Neural crest cell (in vitro differentiated cells): ENCODE measurements at places on chromosomes 2 and 18.

- DNase-seq, result no peak
Observed at GRCh38 chr18:39550701-39551100, 1985.1 kb upstream of the CELF4 start.

DNA sequence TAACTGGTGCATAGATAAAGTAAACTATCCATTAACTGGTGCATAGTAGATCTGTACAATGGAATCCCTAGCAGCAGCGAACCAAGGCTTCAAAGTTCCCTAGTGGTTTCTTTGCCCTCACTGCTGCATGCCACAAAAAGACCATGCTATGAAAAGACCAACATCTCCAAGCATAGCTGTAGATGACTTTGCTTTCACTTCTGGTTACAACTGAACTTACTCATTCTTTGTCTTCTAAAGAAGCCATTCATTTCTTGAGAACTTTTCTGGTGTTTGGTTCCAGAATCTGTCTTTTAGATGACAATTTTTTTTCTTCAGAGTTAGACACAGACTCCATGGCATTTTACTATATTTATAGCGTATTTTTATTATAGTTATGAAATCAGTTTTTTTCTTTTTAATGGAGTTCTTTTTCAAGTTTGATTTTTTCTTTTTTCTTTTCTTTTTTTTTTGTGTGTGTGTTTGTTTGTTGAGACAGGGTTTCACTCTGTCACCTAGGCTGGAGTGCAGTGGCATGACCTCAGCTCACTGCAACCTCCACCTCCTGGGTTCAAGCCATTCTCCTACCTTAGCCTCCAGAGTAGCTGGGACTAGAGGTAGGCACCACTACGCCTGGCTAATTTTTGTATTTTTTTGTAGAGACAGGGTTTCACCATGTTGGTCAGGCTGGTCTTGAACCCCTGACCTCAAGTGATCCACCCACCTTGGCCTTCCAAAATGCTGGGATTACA lies 63.6 kb downstream of the SLC35F5 start:
- DNase-seq, result no peak

- no peak for DNase-seq
Observed at GRCh38 chr2:226903179-226903578, 67.3 kb downstream of the RHBDD1 start.

DNA sequence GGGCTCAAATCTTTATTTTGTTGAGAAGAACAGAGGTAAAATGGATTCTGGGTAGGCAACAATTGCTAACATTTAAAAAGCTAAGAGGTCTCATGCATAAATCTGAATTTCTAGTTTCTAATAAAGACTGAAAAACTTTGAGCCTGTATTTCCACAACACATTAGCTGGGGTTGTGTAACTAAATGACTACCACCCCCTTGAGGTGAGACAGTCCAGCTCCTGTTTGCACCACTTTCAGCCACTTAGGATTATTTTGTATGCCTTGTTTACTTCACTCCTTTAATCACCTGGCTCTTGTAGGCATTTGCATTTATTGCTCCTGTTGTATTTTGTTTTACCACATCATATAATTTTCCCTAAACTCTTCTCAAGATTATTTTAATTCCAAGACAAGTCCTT lies 376.6 kb downstream of the PTH2R start:
- DNase-seq, result no peak

DNA sequence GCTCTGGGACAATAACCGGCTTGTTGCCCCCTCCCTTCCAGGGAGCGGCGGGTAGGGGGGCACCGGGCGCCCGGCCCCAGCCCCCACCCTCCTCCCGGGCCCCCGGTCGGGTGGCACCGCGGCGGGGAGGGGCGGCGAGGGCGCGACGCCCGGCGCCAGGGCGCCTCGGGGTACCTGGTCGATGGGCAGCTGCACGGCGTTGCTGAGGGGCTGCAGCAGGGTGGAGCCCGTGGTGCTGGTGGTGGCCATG lies 193 bp downstream of the MBOAT2 start:
- DNase-seq, result no peak

DNA sequence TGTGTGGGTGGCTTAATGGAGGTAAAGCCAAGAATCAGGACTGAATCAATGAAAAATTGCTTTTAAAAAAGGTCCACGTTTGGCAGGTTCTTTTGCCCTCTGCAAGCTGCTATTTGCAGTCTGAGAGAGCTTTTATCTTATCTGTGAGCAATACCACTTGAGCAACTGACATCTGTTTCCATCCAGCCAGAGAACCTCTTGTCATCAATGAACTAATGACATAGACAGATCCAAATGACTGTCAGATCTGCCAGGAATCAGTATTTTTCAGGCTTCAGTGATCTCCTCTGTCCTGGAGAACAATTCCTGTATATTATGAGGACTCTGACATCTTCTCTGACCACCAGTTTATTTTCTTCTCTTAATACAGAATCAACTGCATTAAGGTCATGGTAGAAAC lies 608.1 kb downstream of the LRP1B start:
- no peak for DNase-seq

DNA sequence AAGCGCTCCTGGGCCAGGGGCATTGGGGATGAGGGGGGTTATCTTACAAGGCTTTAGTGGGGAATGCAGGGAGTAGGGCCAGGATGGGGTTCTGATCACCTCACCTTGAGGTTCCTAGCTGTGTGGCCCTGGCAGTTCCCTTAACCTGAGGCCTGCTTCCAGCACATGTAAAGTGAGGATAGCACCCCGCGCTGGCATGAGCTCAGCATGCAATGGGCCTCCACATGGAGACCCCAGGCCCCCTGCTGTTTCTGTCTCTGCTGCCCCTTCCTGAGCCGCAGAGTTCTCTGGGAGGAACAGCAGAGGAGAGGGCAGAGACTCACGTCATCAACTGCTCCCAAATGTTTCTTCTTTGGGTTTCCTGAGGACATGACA lies 8.6 kb upstream of the TEX51 start:
- DNase-seq, result no peak

DNA sequence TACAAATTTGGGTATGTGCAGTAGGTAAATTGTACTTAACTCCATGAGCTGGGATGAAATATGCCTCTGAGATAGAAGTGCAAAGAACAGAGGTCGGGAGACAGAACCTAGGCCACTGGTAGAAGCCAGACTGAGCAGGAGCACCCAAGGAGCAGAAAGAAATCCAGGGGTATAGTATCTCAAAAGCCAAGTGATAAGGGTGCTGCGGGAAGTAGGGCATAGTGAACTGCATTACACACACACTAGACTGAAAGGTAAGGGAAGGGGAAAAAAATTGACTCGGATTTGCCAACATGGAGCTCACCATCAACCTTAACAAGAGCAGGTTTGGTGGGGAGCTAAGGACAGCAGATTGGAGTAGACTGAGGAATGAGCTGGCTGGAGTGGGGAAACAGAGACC lies 89.3 kb upstream of the TMEM247 start:
- DNase-seq, result no peak

GRCh38 chr18:3703732-3704176 lies 253.8 kb downstream of the TGIF1 start:
- DNase-seq, result peak; percentile 56

GRCh38 chr2:101946372-101947039 lies 45.3 kb upstream of the IL1R2 start:
- no peak for DNase-seq

DNA sequence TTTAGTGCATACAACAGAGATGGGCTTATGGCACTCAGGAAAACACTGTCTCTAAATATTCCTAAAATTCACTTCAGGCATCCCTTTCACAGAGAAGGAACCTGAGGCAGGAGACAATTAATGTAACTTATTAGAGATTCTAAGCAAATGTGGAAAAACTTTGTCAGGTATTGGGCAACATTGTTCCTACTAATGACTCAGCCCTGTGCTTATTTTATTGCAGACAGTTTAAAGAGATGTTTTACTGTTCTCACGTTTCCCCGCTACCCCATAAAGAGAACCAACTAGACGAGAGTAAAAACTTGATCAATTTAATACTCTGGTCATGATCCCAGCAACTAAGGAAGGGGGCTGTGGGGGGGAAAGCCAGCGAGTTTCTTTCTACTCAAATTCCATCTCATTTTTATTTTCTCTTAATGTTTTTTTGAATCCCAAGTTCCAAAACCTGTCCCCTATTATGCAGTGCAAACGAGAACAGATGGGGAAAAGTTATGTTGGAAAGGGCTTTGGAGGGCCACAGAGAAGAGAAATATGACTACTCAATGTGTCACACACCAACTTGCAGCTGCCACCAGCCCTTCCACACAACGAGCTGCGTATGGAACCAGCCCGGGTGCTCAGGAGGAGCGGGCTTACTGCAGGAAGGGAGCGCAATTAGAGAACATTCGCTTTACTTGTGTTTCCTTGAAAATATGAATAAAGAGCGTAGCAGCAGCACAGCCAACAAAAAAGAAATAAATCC lies 18.7 kb upstream of the ACVR1 start:
- DNase-seq, result no peak
